ENCODE measurements at places on chromosomes 7 and 10.

GRCh38 chr10:95263864-95264226 is 27.0 kb downstream of the PDLIM1 start:
- DNase-seq, result no peak

DNA sequence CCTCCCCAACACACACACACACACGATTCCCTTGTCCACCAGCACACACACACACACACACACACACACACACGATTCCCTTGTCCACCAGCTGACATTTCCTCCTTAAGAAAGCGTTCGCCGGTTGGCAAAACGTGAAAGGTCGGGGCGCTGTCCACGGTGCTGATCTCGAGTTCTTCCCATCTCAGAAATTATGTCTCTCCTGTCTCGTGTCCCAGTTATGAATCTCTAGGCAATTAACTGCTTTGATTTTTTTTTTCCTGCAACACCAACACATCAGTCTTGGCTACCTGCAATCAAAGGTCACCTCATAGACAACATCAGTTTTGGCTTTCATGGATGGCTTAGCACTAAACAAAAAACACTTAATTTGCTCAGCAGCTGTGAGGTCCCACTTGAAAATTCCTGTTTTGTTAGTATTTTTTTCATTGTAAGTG is 1.9 kb downstream of the INA start:
- DNase-seq, result no peak

GRCh38 chr7:47651355-47652317 is 69.7 kb upstream of the TNS3 start:
- DNase-seq, result no peak

GRCh38 chr7:142603870-142604448 is 145.3 kb upstream of the PRSS1 start:
- DNase-seq, result no peak

DNA sequence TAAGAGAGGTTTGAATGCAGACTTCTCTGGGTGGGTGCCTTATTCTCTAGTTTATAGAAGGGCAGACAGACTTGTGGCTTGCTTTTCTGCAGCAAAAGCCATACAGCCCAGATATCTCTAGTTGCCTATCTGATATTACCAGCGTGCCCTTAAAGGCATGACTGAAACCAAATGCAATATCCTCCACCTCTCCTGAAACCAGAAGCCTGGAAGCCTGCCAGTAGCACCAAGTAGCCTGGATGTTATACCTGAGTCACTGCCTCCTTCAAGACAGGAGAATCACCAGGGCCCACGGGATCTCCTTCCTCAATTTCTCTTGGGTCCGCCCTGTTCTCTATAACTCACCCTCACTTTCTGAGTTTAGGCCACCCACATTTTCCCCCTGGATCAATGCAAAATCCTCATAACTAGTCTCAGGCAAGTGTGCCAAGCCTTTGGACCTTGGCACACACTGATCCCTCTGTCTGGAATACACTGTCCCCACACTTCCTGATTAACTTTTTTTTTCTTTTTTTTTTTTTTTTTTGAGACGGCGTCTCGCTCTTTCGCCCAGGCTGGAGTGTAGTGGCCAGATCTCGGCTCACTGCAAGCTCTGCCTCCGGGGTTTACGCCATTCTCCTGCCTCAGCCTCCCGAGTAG is 638.4 kb downstream of the GALNT17 start:
- DNase-seq, result no peak

GRCh38 chr7:4093483-4093882 is 588.6 kb upstream of the FOXK1 start:
- DNase-seq, result no peak
